ENCODE measurements at places on chromosomes 11 and 22. TPM values are rescaled to one million over a fixed set of nuclear protein-coding genes. Genes with fewer than 3 reads are reported as not detected.

OR8G5 gene
- not detected for polyA plus RNA-seq

GRCh38 chr11:65556470-65557279, 1.5 kb downstream of the LTBP3 start:
- DNase-seq = no peak
- no peaks in the 10 kb centered on the region for H3K27me3 ChIP-seq
- no peak overlapping the region for H3K4me3 ChIP-seq
- peaks cover 58% of the 10 kb centered on the region for H3K4me1 ChIP-seq
- no peak overlapping the region for H3K27ac ChIP-seq

GRCh38 chr11:75462117-75462653, 29.2 kb upstream of the KLHL35 start:
- 0 out of 2 replicates have a peak overlapping the region, but pooled peaks have one; percentile 43 for H3K27ac ChIP-seq
- peak; percentile 44 for DNase-seq
- no peak overlapping the region for H3K4me3 ChIP-seq
- H3K36me3 ChIP-seq = no peaks in the 10 kb centered on the region

- H3K27me3 ChIP-seq = no peaks in the 10 kb centered on the region
- no peaks in the 10 kb centered on the region for H3K4me1 ChIP-seq
- no peaks in the 10 kb centered on the region for H3K36me3 ChIP-seq
- no peak overlapping the region for H3K27ac ChIP-seq
- DNase-seq = no peak
- no peak overlapping the region for H3K4me3 ChIP-seq
Observed at GRCh38 chr22:16603448-16603768, 10.8 kb upstream of the CCT8L2 start.

DNA sequence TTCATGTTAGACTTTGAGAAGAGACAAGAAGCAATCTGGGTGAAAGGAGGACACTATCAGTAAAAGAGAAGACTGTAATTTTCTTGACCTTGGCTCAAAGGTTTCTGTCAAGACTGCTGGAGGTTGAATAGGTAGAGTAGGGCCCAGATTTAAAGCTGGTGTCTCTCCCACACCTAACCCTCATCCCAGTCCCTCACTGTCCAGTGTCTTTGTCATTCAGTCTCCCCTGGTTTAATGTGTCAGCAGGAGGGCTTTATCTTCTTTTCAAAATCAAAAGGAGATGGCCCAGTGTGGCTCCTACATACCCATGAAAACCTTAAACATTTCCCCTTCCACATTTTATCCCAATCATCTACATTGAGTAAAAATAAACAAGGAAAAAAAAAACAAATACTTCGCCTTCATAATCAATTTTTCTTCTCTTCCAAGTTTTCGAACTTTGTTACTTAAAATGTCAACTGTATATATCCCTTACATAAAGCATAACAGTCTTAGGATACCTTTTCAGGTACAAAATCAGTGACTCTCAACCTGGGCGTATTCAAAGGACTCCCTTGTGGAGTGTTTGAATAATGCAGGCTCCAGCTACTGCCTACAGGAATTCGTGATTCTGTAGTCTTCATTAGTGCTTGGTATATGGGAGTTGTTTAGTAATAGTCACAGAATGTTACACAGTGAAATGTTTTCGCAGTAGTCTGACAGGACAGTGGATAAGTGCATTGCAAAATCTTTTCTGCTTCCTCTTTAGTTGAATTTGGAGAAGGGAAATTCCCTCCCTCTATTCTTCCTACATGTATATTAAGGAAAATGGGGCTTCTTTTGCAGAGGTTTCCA, 87.2 kb downstream of the FAT3 start:
- H3K4me1 ChIP-seq = peaks cover 45% of the 10 kb centered on the region
- no peaks in the 10 kb centered on the region for H3K36me3 ChIP-seq
- no peak overlapping the region for H3K4me3 ChIP-seq
- H3K27ac ChIP-seq = no peak overlapping the region

GRCh38 chr11:131938351-131938751, 567.9 kb downstream of the NTM start:
- DNase-seq = no peak
- no peaks in the 10 kb centered on the region for H3K27me3 ChIP-seq
- no peaks in the 10 kb centered on the region for H3K36me3 ChIP-seq

- no peak overlapping the region for H3K27ac ChIP-seq
- no peaks in the 10 kb centered on the region for H3K4me1 ChIP-seq
- H3K36me3 ChIP-seq = no peaks in the 10 kb centered on the region
- DNase-seq = no peak
Observed at GRCh38 chr11:95703049-95703448, 86.5 kb downstream of the FAM76B start.

Measured in H1 (cell line).